ENCODE measurements at places on chromosomes 3 and 15.

DNA sequence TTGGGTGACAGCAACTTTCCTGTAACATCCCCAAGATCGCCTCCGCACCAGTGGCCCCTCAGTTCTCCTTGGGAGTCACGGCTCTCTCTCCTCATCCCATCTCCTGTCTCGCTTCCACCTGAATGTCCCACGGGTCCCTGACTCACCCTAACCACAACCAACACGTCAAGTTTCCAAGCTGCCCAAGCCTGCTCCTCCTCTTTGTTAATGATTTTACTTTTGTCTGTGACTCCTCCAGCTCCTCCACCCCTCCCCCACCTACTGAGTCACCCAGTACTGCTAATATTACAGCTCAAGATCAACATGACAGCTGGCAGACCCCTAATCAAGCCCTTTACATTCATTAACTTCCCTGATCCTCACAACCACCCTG, 39.3 kb downstream of the BDH1 start:
- DNase-seq, result no peak

- DNase-seq, result no peak
These were observed 43.3 kb downstream of the TRANK1 start for GRCh38 chr3:36901588-36901987.

GRCh38 chr3:134769287-134769868, 25.7 kb upstream of the EPHB1 start:
- DNase-seq, result no peak

- DNase-seq, result no peak
These were observed 20.4 kb upstream of the TPM1 start for GRCh38 chr15:63022181-63022580.

GRCh38 chr3:11607816-11608215, 35.9 kb downstream of the VGLL4 start:
- no peak for DNase-seq

DNA sequence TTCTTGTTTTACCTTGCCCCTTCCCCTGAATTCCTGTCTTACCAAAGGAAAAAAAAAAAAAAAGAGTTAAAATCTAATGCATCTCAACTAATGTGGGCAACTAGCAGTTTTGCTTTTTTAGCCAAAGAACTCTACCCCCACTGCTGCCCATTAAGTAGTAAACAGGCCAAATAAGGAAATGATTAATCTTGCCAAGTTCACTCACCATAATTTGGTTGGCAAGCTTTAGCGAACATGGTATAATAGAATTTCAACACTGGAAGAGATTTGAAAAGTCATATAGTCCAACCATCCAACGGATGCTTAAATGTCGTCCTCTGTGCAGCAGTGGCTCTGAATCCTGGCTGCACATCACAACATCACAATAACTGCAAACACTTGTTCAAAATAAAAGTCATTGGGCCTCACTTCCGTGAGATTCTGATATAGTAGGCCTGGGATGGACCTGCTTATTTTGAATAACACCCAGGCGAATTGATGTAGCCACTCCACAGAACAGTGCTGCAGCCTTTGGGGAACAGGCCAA, 142.0 kb upstream of the UBE2E1 start:
- DNase-seq, result no peak

GRCh38 chr3:38083871-38084333, 44.9 kb downstream of the DLEC1 start:
- DNase-seq, result no peak

GRCh38 chr15:23869396-23869795, 182.3 kb upstream of the NDN start:
- DNase-seq, result no peak

DNA sequence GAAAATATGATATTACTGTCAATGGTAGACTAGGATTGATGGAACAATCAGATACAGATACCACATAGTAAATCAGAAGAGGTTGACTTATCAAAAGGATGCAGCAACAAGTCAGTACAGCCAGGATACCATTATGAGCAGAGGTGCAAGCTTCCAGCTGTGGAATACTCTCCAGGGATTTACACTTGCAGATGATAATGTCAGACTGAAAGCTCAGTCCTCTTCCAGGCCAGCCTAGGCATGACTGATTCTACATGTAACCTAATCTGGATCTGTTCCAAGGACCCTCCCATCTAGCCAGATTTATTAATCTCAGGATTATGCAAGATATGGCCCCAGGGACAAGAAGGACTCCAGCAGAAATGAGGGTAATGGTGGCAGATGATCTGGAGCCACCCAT, 8.2 kb downstream of the FILIP1L start:
- no peak for DNase-seq

GRCh38 chr3:186511702-186512101, 32.5 kb downstream of the CRYGS start:
- DNase-seq, result no peak

- no peak for DNase-seq
These were observed 17.9 kb downstream of the NR2F2 start for GRCh38 chr15:96348112-96349027.

- no peak for DNase-seq
These were observed 210.5 kb upstream of the TLE3 start for GRCh38 chr15:70308011-70308734.

GRCh38 chr3:174098746-174099145, 701.2 kb downstream of the NLGN1 start:
- DNase-seq, result no peak

DNA sequence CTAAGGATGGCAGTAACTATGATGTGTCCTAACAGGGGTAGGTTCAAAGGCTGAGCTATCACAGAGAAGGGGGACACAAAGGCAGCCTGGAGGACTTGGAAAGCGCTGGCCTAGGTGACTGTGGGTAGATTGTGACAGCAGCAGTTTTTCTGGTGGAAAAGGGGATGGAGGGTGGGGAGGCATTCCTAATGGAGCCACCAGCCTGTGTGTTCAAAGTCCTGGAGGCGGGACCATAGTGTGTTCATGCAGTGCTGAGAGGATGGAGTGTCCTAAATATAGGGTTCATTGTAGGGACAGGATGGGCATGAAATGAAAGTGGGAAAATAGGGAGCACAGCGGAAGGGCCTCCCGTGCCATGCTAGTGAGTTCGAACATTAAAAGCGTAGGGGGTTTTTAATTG, 51.5 kb upstream of the POLR2M start:
- DNase-seq, result no peak

- DNase-seq, result no peak
These were observed 2.6 kb downstream of the ZBTB47 start for GRCh38 chr3:42655980-42656679.

GRCh38 chr3:44104668-44105321, 136.9 kb upstream of the TOPAZ1 start:
- DNase-seq, result no peak

DNA sequence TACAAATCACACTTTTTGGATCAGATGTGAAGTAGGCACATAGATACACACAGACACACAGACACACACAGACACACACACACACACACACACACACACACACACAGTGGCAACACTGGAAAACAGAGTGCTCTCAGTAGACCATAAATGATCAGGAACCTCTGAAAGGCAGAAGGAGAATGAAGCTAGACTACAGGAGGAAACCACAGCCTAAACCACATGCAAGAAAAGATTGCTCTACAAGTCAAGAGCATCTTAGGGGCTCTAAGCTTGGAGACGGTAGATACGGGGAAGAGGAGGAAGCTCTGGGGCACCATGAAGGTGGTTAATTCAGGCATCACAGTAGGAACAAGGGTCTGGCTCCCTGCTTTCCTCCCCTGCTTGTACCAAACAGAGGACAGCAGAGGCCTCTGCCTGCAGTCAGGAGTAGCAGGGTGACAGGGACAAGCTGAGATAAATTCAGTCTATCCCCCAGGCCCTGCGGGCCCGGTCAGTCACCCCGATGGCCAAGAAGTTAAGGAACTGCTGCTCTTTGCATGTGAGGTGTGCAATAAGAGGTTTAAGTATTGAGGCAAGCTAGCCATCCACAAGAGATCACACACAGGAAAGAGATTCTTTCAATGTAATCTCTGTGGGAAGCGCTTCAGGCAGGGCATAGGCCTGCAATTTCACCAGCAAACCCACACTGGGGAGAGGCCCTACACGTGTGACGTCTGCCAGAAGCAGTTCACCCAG, 23.5 kb upstream of the ARPIN start:
- peak; percentile 26 for DNase-seq

GRCh38 chr3:68924897-68925296, 7.5 kb downstream of the TAFA4 start:
- no peak for DNase-seq

All from activated T-cell treated with anti-CD3 and anti-CD28 coated beads, Interleukin-2, amount 50 U/mL, for 1 hour (primary cell).